ENCODE measurements at places on chromosomes 1 and 21. TPM values are rescaled to one million over a fixed set of nuclear protein-coding genes. Genes with fewer than 3 reads are reported as not detected.

OR14K1 gene
- total RNA-seq, result not detected

CHIA gene
- not detected for total RNA-seq

KLHDC8A gene
- not detected for total RNA-seq

LIN9 gene
- total RNA-seq, result 4.5 TPM

E2F2 gene
- total RNA-seq, result under 0.01 TPM

DISC1 gene
- 1.4 TPM for total RNA-seq

PLPPR4 gene
- total RNA-seq, result not detected

RWDD3 gene
- total RNA-seq, result 8.3 TPM

TMEM240 gene
- total RNA-seq, result not detected

TRIM62 gene
- 1.7 TPM for total RNA-seq

KCNJ9 gene
- 0.21 TPM for total RNA-seq
